Fibroblast of skin of abdomen (primary cell): ENCODE measurements at places on chromosomes 12 and 14.

DNA sequence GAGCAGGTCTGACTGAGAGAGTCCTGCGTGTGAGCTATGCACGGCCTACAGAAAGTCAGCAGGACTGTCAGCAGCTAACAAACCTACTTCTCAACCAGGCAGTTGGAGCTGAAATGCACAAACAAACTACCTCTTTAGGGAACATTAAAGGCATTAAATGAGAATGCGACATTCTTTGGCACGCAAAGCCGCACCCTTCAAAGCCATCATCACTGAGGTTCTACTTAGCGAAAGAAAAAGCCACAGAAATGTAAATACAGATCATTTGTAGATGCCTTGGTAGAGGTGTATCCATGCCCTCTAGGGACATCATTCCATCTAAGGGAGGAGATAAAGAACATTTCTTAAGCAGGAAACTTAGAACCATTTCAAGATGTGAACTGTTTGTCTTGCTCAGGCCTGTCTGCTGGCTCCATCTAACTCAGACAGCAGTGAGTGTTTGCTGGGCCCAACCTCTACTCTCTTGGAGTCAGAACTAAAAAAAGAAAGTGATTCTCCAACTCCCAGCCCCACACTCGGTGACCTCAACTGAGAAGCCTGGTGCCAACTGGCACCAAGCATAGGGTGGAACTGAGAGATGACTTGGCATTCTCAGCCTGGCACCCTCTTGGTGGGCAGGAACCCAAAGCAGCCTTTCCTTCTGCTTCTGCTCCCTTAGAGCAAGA, 63.5 kb upstream of the MBIP start:
- DNase-seq: no peak

- DNase-seq: no peak
Observed at GRCh38 chr12:12265571-12266388, 1.1 kb downstream of the LRP6 start.

DNA sequence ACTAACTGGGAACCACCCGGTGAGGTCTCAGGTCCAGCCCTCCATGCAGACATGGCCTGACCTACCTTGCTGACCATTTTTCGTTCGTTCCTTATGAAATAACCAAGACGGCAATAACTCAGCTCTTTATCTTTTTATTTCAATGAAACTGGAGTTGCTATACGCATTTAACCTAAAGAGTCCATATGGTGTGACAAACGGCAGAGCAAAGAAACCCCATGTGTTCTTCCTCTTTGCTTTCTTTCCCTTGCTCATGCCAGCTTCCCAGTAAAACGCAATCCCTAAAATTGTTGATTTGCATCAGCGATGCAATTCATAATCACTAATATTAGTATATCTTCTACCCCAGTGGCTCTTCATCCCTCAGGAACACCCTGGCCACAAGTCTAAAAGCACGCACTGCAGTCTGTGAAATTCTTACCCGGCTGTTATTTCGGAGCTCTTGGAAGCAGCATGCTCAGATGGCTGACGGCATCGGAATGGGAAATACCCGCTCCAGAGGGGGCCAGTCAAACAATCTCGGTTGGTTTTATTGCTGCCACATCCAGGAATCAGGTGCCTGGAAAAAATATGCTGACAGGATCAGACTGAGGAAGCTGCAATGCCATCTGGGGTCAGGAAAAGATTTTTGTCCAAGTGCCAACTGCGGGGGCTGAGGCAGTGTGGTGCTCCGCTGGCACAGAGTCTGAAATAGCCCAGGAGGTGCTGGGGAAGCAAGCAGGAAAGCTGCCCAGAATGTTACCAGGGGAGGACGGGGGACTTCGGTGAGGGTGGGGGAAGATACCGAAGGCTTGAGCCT, 28.2 kb upstream of the KCNA1 start:
- no peak for DNase-seq

DNA sequence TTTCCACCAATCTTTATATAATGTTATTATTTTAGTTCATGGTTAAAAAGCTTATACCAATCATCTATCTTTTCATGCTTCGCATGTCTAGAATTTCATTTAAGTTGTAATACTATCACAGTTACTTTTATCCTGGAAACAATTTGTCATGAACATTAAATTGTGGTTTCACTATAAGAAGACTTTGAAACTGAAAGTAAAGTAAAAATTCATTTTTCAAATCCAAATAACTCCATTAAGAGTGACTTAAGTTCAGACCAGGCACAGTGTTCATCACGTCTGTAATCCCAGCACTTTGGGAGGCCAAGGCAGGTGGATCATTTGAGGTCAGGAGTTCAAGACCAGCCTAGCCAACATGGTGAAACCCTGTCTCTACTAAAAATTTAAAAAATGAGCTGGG, 12.4 kb downstream of the ESR2 start:
- DNase-seq: no peak

DNA sequence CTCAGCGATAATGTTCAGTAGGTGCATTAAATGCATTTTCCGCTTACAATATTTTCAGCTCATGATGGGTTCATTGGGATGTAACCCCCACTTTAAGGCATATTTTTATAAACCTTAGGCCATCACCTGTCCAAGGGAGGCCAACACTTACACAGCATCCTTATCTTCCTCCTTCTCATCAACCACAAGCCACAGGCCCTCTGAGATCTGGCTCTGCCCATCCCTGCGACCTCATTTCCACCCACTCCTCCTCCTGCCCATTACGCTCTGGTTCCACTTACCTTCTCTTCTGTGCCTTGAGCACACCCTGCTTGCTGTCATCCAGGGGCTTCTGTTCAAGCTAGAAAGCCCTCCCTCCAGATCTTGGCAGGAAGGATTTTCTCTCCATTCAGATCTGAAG, 93.2 kb downstream of the EGLN3 start:
- DNase-seq: no peak

GRCh38 chr14:86787717-86788116, 1205.3 kb downstream of the GALC start:
- peak; percentile 97 for DNase-seq

GRCh38 chr12:118288174-118288573, 84.5 kb downstream of the TAOK3 start:
- no peak for DNase-seq

- no peak for DNase-seq
Observed at GRCh38 chr12:3628629-3629028, 124.3 kb downstream of the CRACR2A start.

DNA sequence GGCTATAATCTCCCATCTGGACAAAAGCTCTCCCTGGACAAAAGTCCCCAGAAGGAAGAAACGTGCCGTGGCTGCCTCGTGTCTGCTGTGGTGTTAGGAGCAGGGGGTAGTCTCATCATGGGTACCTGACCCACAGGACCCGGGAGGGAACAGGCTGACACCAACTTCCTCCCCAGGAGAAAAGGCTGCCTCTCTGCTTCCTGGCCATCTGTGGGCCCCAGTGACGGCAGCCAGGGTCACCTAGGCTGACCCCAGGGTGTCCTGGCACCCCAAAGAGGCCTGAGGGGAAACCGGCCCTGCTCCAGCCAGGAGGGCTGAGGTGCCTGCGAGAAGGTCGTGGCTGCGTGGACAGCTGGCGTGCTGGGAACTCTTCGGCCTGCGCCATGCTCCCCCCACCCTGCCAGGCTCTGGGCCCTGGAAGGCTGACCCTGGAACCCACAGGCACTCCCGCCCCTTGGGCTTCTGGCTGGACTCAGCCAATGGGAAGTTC, 133.9 kb downstream of the RFLNA start:
- no peak for DNase-seq

DNA sequence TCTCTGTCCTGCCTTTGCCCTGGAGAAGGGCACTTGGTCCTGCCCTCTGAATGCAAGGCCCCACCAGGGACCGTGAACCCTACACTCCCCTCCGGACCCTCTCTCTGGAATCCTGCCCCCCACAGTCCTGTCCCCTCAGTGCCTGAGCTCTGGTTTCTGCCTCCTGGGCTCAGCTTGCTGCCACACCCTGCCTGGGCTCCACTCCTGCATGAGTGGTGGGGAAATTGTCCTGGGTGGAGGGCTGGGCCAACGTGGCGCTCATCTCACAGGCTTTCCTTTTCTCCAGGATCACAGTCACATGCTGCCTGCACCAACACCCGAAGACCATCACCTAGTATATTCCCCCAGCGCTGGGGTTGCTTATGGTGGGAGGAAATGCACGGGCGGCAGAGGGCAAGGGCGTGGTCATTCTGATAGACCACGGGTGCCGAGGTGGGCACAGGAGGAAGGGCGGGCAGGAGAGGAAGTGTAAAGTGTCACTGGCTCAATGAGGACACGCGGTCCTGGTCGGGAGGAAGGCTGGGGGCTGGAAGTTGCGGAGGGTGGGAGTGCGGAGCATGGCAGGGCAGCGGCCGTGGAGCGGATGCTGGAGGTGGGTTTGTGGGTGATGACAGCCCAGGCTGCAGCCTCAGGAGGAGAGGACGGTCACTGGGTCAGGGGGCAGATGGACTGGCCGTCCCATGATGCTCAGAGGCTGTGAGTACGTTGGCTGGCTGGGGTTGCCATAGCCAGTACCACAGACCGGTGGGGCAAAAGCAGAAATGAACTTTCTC, 99.5 kb downstream of the KIF26A start:
- DNase-seq: no peak

- no peak for DNase-seq
Observed at GRCh38 chr14:79602045-79602444, 609.3 kb downstream of the DIO2 start.

DNA sequence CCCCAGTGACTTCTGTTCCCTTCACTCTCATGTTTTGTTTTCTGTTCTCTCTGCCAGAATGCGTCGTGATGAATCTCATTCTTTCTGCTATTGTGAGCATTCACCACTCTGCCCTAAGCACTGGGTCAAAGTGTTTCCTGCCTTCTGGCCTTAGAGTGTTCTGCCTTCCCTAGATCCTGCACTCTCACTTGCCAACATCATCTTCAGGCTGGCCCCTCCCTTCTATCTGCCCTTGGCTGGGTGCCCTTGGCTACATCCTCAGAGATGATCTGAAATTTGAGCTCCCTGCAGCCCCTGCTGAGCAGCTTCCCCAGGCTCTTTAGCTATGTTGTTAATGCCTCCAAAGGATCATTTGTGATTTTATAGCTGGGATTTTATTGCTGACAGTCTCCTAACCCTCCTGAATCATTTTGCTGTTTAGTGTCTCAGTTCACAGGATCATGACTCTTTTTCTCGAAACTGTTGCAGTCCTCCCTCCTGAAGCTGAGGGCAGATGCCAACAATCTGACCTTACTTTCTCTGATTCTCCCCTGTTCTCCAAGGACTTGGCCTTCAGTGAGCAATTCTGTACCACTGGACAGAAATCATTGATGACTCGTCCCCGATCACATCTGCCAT, 4.5 kb downstream of the DHRS2 start:
- peak; percentile 81 for DNase-seq

DNA sequence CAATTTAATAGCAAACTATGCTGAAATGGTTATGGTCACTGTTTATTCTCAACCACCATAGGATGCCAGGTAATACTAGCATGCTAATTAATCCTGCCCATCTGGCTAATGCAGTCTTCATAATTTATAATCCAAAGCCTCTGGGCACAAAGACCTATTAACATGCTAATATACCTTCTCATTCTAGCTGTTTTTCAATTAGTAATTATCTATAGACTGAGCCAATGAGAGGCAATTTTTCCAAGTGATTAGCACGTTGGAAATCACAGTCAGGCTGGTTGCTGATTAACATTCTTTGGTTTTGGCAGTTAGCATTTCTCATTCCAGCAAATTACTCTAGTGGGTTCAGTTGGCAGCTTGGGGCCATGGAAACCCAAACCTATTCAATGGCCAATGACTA, 357.2 kb downstream of the SEC23A start:
- DNase-seq: no peak

DNA sequence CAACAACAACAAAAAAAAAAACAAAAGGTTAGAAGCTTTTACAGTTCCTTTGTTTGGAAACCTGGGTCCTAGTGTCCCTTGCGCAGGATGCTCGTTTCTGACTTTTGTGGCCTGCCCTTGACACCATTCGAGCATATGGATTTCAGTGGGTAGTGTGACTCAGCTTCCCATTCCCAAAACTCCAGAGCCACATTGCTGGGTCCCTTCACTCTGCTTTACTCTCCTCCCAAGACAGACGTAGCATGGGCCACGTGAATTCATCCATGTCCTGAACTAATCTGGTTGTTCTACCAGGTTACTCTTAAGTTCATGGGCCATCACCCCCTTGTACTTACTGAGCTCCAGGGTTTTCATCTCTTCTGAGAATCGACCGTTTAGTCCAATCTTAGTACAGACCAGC, 68.0 kb upstream of the MAX start:
- no peak for DNase-seq

GRCh38 chr12:2338381-2338780, 285.6 kb downstream of the CACNA1C start:
- no peak for DNase-seq

DNA sequence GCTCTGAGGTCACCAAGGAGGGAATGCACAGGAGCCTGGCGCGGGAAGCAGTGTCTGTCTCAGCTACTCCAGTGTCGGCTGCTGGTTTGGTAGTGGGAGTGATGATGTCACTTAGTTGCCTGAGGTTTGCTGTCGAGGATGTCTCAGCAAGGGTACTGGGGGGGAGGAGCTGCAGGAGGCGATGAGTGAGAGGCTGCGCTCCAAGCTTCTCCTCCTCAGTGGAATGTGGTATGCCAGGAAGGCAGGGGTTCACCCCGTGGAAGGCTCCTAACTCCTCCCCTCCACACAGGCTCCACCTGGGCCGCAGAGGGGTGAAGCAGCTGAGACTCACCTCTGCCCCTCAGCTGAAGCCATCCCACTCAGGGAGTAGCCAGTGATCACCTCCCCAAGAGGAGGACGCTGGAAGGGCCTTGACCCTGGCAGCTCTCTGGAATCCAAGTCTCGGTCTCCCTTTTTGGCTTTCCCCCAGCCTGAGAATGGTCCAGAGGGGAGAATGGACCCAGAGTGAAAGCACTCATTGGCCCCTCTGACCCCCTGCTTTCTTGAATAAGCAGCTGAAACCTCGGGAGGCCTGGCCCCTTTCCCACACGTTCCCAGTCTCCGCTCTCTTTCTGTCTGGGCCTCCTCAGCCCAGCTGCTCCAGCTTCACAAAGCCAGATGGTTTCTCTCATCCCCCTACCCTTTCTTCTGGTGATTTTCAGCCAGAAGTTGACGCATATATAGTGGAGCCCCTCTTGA, 178.9 kb upstream of the FKBP4 start:
- DNase-seq: peak; percentile 88

- DNase-seq: peak; percentile 92
Observed at GRCh38 chr12:5554711-5555110, 122.8 kb downstream of the NTF3 start.

- no peak for DNase-seq
Observed at GRCh38 chr12:14540801-14541462, 26.8 kb downstream of the PLBD1 start.

DNA sequence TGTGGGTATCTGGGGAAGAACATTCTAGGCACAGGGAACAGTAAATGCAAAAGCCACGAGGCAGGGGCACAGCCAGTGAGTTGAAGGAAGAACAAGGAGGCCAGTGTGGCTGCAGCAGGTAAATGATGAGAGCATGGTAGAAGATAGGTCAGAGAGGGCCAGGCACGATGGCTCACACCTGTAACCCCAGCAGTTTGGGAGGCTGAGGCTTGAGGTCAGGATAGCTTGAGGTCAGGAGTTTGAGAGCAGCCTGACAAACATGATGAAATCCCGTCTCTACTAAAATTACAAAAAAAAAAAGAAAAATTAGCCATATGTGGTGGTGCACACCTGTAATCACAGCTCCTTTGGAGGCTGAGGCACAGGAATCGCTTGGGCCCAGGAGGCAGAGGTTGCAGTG, 86.7 kb upstream of the ESRRB start:
- no peak for DNase-seq

- DNase-seq: peak; percentile 12
Observed at GRCh38 chr12:30936036-30936435, 9.5 kb downstream of the TSPAN11 start.

- no peak for DNase-seq
Observed at GRCh38 chr12:110349514-110350151, 53.9 kb downstream of the ANAPC7 start.

GRCh38 chr12:24109381-24110039, 160.0 kb upstream of the SOX5 start:
- no peak for DNase-seq

- DNase-seq: no peak
Observed at GRCh38 chr12:114011711-114012110, 45.6 kb upstream of the RBM19 start.
